ENCODE measurements at places on chromosomes 1 and 21. TPM values are rescaled to one million over a fixed set of nuclear protein-coding genes. Genes with fewer than 3 reads are reported as not detected.

GRCh38 chr1:3553166-3553939 is 58.0 kb downstream of the MEGF6 start:
- DNase-seq: no peak

DNA sequence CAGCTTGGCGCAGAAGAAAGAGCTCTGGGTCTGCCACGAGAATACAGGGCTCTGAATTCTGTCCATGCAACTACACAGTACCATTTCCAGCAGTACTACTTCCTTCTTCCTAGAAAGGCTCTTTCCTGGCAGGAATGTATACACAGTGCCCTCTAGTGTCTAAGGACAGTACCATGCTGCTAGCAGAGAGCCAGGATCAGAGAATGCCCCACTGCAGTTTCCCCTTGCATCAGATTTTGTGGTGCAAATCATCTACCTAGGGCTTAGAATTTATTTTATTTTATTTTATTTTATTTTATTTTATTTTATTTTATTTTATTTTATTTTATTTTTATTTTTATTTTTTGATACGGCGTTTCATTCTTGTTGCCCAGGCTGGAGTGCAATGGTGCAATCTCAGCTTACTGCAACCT is 50.8 kb downstream of the PAX7 start:
- DNase-seq: no peak

DNA sequence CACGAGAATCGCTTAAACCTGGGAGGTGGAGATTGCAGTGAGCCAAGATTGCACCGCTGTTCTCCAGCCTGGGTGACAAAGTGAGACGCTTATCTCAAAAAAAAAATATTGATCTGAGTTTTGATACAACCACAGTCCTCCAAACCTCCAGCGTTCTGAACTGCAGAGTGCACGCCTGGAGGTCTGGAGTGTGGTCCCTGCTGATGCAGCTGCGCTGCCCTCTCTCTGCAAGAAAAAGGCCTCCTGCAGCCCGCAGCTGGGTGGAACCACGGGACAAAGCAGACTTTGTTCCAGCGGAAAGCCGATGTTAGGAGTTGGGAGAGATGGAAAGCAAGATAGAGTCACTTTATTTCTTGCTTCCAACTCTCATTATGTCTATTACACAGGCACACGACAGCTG is 144.9 kb upstream of the SOD1 start:
- no peak for DNase-seq

The SFN gene
- total RNA-seq: 66.6 TPM

DNA sequence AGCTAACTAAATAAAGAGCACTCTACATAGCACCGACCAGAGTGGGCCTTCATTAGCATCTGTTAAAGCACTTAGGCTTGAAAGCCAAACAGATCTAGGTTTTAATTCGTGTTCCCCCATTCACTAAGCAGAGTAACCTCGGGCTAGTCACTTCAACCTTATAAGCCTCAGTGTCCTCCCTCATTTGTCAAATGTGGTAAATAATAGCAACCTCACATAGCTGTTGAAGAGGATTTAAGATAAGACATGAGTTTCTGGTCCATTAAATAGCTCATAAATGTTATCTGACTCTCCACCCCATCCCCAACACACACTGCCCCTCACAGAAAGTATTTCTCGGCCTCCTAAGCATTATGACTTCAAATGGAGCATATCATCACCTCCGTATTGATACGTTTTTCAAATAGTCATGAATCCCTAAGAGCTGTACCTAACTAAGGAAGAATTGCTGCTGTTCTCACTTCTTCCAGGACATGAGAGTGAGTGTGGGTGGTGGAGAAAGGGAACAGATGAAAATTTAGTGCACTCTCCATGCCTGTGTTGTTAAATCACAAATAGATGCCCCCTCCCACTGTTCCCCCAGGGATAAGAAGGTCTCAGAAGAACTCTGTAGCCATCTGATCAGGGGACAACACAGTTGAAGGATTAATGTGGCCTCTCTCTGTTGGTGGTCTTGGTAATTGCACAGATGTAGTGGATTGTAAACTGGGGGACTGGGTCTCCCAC is 47.6 kb downstream of the PLPP3 start:
- no peak for DNase-seq

All from Peyer's patch (tissue), 4 donors.